Thoracic aorta (tissue), 2 donors: ENCODE measurements at places on chromosomes 4 and X.
A peak's percentile ranks its signal among the peaks of the same experiment; 100 is the strongest.

- DNase-seq, result no peak
These were observed 1392.8 kb upstream of the TENM3 start for GRCh38 chr4:180850318-180850940.

DNA sequence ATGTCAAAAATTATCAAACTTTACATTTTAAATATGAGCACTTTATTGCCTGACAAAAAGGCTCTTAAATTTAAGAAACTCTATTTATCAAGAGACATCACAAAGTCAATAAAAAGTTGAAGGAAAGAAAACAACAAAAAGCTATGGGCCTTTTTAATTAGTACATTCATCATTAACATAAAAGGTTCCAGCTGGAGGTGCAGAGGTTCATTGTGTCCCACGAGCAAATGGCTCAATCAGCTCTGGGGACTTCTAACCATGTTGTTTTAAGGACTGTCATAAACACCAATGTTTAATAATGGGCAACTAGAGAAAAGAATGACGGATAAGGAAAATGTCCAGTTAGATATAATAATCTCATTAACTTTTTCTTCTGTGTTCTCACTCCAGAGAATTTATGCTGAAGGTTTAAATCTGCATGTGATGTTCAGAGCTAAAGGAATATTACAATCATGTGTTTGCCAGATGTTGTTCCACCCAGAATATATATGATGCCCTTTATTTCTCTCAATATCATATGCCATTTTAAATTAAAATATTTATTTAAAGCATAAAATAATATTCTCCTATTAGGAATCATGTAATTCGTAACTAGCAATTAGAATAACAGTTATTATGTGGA is 840.3 kb upstream of the ADGRL3 start:
- DNase-seq, result no peak

- peak; percentile 18 for DNase-seq
These were observed at the start of gene PPID for GRCh38 chr4:158722917-158723793. Gene PPID, minus strand, starts transcription at chr4:158723396. Its CDS starts 108 bp downstream, at chr4:158723288.

DNA sequence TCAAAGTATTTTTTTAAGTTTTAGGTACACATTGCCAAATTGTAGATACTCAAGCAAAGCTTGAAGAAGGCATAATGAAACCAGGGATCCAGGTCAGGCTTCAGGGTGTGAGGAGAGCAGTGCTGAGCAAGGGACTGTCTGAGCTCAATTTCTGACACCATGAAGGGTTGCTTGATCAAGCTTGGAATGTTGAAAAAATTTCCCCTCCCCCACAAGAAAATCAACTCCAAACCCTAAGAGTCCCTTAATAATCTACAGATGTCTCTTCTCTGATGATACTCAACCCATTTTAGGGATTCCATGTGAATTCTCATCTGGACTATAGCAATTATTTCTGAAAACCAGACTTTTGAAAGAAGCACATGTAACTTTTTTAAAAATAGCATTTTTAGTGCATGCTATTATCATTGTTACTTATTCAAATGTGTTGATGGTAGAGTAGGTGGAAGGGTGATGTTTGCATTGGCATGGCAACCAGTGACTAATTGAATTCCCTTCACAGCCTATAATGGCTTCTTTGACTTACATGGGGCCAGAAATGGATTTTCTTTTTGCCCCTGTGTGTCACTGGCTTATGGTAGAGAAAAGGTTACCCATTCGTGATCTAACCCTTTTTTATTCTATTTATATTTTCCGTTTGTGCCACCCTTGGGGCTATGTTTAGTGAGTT is 252.0 kb downstream of the FBXW7 start:
- DNase-seq, result no peak

DNA sequence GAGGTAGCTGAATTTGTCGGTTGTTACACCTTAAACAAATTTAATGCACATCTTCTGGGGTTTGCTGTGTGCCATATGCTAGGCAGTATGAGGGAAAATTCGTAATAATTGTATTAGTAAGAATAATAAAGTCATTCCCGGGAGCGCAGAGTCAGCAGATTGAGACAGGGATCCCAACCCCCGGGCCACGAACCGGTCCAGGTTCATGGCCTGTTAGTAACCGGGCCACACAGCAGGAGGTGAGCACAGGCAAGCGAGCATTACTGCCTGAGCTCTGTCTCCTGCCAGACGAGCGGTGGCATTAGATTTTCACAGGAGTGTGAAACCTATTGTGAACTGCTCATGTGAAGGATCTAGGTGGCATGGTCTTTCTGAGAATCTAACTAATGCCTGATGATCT is 114.9 kb downstream of the PCDH7 start:
- DNase-seq, result no peak

- no peak for DNase-seq
These were observed 1958.6 kb downstream of the C4orf33 start for GRCh38 chr4:131054489-131055019.

GRCh38 chr4:48341776-48342605 is 662 bp downstream of the SLAIN2 start:
- DNase-seq, result peak; percentile 4

- DNase-seq, result no peak
These were observed 24.0 kb upstream of the XIAP start for GRCh38 chrX:123835661-123836371.

- DNase-seq, result no peak
These were observed 360.9 kb downstream of the PPP3CA start for GRCh38 chr4:100986360-100986868.

DNA sequence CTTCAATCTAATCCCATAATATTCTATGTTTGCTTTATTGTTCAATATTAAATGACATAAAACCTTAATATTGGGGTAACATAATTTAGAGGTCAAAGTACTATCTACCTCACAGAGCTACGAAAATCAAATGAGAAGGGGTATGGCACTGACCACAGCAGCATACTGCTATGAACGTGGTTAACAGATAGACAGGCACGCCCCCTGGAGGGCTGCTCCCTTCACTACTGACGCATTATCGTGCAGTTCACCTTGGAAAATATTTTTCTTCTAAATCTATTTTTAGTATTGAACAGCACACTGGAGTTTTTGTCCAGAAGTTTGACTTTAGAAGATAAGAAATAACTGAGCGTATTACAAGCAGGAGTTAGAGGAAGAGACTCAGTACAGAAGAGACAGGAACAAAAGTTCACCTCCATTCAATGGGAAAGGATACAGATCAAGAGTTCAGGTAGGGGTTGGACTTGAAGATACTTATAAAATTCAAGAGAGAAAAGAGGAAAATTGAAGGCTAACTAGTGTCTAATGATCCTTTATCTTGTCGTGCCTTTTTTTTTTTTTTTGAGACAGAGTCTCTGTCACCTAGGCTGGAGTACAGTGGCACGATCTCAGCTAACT is 22.7 kb downstream of the MAP9 start:
- DNase-seq, result peak; percentile 13

DNA sequence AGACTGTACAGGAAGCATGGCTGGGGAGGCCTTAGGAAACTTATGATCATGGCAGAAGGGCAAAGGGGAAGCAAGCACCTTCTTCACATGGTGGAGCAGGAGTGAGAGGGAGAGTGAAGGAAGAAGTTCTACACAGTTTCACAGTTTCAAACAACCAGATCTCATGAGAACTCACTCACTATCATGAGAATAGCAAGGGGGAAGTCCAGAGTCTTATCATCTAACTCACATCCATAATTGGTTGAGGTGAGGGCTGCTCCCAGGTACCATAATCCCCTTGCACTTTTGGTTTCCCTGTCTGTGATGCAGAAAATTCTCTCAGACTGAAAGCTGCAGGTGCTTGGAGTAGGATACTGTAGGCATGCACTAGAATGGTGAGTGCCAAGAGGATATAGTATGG is 233.8 kb upstream of the CPEB2 start:
- no peak for DNase-seq

GRCh38 chr4:630656-631055 is 5.3 kb downstream of the PDE6B start:
- DNase-seq, result no peak

DNA sequence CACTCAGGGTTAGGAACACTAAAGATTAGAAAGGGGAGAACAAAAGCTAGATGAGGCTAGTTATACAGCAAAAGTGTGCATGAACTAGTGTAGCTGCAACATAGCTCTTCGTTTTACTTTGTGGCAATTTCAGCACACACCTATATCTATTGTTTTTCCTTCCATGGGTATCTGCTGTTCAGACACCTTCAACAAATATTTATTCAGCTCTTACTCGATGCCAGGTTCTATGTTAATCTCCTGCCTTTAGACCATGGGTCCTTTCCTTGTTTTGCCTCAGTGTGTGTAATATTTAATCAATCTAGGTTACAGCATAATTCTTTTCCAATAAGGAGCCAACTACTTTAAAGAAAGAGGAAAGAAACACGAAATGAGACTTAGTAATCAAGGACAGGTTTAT is 10.4 kb upstream of the FAM9A start:
- DNase-seq, result no peak

DNA sequence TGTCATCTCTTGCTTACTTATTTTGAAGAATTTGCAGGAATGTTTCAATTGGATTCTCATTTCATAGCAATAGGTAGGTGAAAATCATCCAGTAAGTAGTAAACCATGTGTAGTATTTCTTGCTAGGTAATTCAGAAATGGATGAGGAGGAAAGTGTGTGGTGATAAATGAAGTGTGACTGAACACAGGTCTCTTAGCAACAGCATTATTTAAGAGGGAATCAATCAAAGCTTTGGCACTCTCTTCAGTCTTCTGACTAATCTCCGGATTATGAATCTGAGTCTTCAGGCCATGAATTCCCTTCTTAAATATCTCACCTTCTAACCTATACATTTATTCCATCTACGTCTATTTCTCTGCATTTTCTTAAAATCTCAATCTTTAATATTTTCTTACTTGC is 55.8 kb upstream of the ARHGAP24 start:
- DNase-seq, result no peak

DNA sequence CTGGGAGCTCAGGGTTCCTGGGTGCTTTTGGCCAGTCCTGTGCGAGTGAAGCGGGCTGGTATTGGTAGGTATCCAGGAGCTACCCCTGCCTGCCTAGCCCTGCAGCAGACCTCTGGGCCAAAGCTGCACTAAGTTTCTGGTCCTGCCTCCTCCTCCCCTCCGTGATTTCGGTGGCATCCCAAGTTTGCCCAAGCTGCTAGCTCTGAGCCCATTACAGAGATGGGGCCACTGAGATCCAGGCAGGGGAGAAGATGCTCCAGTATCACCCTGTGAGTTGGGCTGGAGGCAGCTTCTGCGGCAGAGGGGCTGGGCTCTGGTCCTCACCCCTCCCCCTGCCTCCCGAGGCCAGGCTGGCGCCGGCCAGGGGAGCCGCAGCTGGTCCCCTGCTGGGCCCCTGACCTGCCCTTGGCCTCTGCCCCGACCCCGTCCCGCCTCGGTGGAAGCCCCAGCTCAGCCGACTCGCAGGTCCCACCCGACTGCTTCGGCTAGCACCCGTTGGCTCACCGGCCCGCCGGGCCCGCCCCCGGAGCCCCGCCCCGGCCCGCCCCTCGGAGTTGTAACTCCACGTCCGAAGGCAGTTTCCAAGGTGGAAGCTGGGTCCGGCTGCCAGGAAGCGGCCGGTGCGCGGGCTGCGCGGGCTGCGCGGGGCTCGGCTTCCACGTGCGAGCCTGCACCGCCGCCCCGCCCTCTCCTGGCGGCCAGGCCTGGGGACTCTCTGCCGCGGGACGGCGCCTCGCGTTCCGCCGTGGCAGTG is at the start of gene DUSP9:
DUSP9 (plus strand) TSS at position 584 of the 754 bp plus-strand sequence. CDS start 751 bp downstream, outside the sequence.
- no peak for DNase-seq

DNA sequence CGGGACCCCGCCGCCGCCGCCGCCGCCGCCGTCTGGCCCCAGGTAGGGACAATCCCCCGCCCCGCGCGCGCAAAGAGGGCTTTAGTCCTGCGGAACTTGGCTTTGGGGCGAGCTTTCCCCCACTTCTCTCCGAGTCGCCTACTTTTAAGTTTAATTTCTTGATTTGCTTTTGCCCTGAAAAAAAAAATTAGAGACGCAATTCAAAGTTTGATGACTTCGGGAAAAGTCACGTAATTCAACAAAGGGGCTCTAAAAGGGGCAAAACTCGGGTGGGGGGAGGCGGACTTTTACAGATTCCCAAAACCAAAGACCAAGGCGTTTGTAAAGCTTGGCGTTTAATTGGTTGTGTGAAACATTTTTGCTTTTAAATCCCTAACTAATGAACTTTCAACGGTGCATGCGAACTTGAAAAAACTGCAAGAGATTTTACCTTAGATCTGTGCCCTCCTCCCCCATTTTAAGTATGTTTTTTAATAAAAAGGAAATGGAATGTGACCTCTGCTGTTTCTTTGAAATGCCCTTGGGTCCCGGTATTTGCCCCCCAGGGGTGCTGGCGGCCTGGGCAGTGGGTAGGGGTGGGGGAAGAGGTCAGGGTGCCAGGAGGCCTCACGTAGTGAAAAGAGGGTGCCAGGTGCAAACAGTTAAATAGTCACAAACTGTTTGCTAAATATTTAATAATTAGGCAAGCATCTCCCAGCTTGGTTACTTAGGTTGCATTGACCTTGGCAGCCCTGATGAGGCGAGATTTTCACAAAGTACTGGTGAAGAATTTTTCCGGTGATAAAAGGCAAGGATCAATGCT is 209.7 kb downstream of the NWD2 start:
- no peak for DNase-seq

GRCh38 chr4:108601532-108601931 is 18.8 kb upstream of the RPL34 start:
- no peak for DNase-seq

GRCh38 chrX:132940727-132941327 is 17.6 kb downstream of the HS6ST2 start:
- DNase-seq, result no peak

GRCh38 chr4:102227388-102227787 is 117.9 kb downstream of the SLC39A8 start:
- no peak for DNase-seq

DNA sequence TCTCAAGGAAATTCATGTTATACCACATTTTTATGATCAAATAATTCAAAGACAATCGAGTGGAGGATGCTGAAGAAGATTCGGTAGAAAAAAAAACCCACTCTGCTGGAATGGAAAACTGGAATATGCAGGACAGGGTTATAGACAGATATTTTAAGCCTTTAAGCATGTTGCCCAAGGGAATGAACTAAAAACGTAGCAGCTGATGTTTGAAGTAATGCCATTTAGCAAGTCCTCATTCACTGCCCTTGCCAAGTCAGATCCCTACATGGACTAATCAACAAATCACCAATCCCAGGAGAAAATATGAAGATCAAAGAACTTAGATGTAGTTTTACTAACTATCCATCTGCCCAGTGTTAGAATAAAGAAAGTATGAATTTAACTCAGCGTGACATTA is 75.6 kb upstream of the ETNPPL start:
- DNase-seq, result no peak

DNA sequence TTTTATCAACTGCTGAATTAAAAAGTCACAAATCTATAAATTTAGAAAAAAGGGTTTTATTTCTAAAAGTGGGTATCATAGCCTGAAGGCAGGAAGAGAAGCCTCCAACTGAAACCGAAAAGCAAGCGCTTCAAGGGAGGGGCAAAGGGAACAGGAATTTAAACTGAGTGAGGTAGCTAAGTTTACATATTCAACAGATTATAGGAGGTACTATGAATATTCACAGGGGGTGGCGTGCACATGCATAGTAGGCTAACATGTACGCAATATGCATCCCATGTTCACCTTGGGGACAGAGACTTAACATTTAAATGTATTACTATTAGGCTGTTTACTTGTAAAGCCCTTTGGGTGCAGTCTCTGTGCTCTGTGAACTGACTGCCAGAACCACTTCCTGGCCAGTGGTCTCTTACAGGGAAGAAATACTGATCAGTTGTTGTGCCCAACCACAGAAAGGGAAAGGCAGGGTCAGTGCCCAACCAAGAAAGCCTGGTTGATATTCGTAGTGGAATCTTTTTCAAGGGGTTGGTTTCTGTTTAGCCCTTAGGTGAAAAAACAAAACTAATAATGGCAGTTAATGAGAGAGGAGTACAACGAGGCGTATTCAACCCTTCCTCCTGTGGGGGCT is 168.7 kb upstream of the GALNTL6 start:
- DNase-seq, result no peak
